ENCODE measurements at places on chromosomes 1 and 21. TPM values are rescaled to one million over a fixed set of nuclear protein-coding genes. Genes with fewer than 3 reads are reported as not detected.

- no peak for DNase-seq
Observed at GRCh38 chr21:44732263-44732662, 20.9 kb upstream of the TSPEAR start.

- no peak for DNase-seq
Observed at GRCh38 chr1:101262060-101262459, 25.2 kb downstream of the S1PR1 start.

Gene C8B
- polyA plus RNA-seq, result not detected

- no peak for DNase-seq
Observed at GRCh38 chr1:67515324-67516080, 85.3 kb upstream of the SERBP1 start.

- DNase-seq, result no peak
Observed at GRCh38 chr1:55006931-55007330, 8.2 kb downstream of the BSND start.

DNA sequence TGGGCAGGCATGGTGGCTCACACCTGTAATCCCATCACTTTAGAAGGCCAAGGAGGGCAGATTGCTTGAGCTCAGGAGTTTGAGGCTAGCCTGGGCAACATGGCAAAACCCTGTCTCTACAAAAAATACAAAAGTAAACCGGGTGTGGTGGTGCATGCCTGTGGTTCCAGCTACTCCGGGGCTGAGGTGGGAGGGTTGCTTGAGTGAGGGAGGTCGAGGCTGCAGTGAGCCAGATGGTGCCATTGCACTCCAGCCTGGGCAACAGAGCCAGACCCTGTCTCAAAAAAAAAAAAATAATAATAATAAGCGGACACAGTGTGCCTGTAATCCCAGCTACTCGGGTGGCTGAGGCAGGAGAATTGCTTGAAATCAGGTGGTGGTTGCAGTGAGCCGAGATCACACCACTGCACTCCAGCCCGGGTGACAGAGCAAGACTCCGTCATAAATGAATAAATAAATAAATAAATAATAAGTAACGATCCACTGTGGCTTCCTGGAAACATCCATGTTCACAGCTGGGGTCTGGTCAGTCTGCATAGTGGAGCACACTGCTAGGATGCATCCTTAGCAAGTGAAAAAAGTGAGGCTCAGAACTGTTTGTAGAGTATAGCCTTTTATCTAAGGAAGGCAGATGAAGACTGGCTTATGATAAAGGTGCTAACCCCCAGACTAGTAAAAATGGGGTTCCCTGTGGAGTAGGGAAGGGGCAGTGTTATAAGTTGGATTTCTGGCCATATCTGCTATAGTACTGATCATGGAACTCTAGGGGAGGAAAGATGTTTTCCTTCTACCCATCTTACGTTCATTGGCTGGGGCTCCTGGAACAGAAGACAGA, 15.7 kb downstream of the PKNOX1 start:
- DNase-seq, result no peak

GRCh38 chr1:229951856-229952534, 115.0 kb upstream of the GALNT2 start:
- no peak for DNase-seq

DNA sequence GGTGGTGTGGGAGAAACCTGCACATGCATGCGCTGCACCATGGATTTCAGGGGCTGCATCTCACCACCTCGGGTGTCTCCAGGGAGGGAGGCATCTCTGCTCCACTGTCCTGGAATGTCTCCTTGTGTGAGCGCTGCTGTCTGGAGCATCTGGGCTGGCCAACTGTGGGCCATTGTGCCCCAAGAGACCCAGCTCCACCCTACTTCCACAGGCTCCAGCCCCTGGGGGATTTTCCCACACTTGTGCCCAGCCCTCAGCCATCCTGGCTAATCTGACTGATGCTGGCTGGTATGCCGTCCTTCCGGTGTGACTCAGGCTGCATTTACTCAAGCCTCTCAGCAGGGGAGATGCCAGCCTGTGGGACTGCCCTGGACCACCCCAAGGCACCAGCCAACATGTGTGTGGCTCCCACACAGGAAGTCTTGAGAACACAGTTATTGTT, 62.0 kb downstream of the TRIM11 start:
- no peak for DNase-seq
